ENCODE measurements at places on chromosomes 6 and 20.

- peak; percentile 40 for DNase-seq
Measured at GRCh38 chr20:23116311-23117089, 30.4 kb upstream of the CD93 start.

GRCh38 chr20:3744806-3745685 lies 12.6 kb downstream of the HSPA12B start:
- peak; percentile 94 for DNase-seq

DNA sequence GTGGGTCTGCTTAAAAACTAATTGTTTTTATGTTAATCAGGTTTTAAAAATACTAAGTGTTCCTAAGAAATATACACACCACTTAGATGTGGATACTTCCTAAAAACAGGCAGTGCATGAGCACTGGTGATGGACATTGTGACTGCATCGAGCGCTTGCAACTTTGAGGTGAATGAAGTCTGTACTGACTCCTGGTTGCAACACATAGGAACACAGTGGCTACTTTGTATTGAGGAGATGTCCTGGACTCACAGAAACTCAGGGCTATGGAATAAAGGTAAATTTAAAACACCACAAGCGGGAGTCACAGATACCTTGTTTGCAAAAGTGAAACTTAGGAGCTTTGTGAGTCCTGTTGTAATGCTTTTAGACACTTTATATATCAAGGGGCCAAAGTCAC lies 55.6 kb upstream of the POLR1H start:
- DNase-seq: no peak

- DNase-seq: no peak
Measured at GRCh38 chr20:57871237-57871632, 161.4 kb upstream of the PMEPA1 start.

GRCh38 chr6:105227295-105227767 lies 47.5 kb upstream of the POPDC3 start:
- DNase-seq: no peak

DNA sequence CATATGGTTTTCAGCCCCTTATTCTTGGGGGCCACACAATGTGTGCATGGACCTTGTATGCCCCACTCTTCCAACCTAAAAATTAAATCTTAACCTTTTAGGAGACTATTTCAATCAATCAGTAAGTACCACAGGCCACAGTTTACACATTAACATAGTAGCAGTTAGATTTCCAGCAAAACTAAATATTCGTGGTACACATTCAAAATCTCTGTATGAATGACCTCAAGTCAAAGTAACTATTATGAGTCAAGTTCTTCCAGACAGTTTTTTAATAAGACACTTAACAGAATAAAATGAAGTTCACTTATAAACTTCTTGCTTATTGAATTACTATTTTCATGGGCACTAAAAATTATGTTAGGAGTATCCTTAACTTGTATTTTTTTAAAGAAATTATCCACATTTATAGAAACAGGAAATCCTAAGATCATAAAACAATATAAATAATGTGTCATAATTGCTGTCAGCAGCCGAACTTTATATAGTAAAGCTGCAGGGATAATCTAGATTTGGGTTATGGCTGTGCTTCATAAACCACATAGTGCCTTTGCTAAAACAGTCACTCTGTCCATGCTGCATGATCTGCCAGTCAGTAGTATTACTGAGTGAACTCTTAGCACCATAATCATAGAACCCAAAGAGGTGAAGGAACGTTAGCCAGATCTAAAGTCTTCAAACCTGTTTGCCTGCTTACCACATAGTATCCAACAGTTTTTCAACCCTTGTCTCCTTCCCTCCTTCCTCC lies 21.7 kb downstream of the SEC63 start:
- no peak for DNase-seq

- no peak for DNase-seq
Measured at GRCh38 chr20:3669710-3670367, 6.6 kb upstream of the GFRA4 start.

GRCh38 chr6:91135406-91136103 lies 548.7 kb upstream of the MAP3K7 start:
- no peak for DNase-seq

- DNase-seq: no peak
Measured at GRCh38 chr20:40326784-40327183, 362.3 kb downstream of the MAFB start.

GRCh38 chr6:152508477-152508876 lies 128.7 kb downstream of the SYNE1 start:
- DNase-seq: no peak

DNA sequence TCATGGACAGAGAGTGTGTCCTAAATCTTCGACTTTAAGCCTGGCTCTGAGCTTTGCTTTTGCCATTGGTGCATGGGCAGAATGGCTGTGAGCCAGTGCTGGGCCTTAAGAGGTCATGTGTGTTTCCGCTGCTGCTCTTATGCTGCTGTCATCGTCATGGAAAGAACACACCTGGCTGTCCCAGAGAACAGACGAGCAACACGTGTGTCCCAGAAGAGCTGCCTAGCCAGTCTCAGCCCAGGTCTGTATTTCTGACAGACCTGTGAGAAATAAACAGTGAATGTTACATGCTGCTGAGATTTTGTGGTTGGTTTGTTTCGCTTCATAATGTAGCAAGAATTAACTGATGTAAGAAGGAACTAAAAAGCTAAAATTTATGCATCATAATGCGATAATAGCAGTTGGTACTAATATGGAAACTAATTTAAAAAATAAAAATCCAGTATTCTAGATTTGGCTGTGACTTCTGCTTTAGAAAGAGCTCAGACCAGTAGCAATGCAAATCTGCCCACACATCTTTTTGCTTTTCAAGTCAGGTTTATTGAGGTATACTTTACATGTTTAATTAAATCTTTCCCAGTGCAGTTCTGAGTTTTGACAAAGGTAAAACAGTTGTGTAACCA lies 11.5 kb upstream of the SCP2D1 start:
- DNase-seq: no peak

DNA sequence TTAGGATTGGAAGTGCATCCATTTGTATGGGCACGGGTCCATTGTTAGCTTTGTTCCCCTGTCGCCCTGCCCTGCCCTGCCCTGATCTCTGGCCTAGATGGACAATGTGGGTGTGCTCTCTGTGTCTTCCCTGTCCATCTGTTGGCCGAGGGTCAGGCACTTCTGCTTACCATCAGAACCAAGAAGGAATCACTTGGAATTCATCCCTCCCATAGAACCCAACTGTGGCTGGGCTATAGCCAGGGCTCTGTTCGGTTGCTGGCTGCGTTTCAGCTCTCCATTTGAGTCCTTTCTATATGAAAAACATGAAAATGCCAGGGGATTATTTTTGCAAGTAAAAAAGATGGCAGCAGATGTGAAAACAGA lies 26.6 kb upstream of the TULP4 start:
- no peak for DNase-seq

DNA sequence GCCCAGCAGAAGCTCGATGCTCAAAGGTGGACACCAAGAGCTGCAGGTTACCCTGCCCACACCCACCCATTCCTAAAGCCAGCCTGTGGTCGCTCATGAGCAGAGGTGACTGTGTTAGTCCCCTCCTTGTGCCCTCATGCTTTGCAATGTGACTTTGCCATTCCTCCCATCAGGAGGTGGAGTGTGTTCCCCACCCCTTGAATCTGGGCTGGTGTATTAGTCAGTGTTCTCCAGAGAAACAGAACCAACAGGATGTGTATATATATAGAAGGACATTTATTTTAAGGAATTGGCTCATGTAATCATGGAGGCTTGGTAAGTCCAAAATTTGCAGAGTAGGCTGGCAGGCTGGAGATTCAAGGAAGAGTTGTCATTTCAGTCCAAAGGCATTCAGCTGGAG lies 54.4 kb upstream of the RNF24 start:
- DNase-seq: no peak

- DNase-seq: no peak
Measured at GRCh38 chr6:71194724-71195123, 93.9 kb upstream of the OGFRL1 start.

- no peak for DNase-seq
Measured at GRCh38 chr20:33172781-33173180, 4.8 kb downstream of the BPIFA2 start.

- no peak for DNase-seq
Measured at GRCh38 chr20:50813101-50813643, 18.3 kb downstream of the BCAS4 start.

DNA sequence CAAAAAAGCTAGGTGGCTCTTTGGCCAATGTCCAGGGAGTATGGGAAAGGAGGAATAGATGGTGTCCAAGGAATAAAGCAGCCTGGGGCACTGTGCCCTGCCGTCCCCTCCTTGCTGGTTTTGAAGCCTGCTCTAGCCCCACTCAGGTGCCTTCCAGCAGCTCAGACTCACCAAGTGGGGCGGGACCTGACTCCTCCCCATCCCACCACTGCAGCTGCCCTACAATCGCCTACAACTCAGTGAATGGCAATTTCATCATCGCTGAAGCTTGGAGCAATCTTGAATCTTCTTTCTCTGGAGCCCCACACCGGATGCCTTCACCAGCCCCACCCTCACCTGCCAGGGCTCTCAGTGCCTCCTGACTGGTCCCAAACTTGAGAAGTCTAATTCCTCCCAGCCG lies 56.4 kb upstream of the NXT1 start:
- no peak for DNase-seq

DNA sequence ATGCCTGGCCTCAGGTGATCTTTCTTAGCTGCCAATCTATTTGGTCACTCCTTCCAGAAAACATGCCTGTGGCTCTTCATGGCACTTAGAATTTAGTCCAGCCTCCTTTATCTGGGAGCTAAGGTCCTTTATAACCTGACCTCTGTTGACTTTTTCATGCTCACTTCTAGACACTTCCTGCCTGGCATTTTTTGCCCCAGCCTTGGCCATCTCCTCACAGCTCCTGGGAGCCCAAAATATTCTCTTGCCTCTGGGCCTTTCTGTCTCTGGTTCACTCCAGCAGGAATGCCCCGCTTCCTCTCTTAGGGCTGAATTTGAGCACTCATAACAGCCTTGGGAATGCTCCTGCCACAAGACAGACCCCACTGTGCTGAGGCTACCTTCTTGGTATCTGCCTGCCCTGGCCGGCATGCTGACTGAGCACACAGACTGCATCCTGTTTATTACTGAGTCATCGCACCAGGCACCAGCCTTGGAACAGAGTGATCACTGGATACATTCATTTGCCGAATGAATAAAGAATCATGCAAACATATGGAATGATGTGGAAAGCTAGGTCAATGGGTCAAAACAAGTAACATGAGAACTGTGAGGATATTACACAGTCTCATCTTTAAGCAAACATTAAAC lies 5.8 kb upstream of the EEF1E1 start:
- no peak for DNase-seq

- no peak for DNase-seq
Measured at GRCh38 chr6:47308198-47308517, 1.5 kb downstream of the TNFRSF21 start.

DNA sequence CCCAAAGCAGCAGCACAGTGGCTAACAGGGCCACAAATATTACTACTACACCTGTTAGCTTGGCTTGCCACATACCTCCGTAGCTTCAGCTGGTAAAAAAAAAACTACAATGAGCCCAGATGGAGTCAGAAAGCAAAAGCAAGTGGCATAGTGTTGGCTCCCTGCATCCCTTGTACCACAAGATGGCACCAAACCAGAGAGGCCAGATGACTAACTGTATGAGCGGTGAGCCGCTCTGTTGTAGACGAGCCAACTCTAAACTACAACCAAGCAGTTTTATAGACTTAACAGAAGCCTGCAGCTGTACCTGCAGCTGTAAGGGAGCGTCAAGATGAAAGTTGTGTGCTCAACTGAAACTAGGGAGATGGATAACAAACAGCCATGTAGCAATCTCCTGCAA lies 84.5 kb upstream of the MCHR2 start:
- no peak for DNase-seq

DNA sequence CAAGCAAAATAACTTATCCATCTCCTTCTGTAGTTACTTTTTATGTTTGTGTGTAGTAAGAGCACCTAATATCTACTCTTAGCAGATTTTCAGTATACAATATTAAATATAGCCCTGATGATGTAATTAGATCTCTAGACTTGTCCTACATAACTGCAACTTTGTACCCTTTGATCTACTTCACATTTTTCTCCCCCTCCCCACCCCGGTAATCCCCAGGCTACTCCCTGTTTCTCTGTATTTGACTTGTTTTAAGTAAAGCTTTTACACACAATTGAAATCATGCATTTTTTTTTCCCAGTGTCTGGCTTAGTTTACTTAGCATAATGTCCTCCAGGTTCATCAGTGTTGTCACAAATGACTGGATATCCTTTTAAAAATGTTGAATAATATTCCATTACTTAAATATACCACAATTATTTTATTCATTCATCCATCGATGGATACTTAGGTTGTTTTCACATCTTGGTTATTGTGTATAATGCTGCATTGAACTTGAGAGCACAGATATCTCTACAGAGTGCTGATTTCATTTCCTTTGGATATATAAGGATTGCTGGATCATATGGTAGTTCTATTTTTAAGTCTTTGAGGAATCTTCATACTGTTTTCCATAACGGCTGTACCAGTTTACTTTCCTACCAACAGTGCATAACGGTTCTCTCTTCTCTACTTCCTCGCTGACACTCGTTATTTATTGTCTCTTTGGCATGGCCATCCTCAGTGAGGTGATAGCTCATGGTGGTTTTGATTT lies 212.7 kb downstream of the CDKAL1 start:
- no peak for DNase-seq

DNA sequence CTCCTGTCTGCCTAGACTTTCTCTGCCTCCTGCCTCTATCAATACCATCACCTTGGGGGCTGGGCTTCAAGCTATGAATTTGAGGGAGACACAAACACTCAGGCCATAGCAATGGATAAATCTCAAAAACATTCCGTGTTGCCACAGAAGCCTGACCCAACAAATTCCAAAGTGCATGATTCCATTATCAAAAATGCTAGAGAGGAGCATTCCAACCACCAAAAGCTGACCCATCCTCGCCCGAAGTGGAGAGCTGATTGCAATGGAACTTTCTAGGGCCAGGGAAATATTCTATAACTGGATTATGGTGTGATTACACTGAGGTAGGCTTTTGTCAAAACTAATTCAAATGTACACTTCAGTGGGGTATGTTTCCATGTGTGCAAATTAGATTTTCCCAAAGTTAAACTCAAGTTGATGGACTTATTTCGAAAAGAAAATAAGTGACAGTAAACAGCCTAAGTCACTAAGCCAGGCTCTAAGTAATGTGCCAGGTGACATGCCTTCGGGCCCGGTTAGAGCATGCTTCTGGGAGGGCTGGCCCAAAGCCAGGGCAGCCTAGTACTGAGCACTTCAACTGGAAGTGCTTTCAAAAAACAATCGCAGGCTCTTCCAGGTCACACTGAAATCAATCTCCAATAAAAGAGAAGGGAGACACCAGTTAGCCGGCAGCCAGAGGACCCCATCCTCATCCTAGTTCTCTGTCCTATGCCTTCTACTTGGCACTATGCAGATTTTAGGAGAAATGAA lies 142.3 kb downstream of the TBXT start:
- DNase-seq: no peak

Measured in upper lobe of right lung (tissue), 1 donor.